ENCODE measurements at places on chromosomes 12 and 14. TPM values are rescaled to one million over a fixed set of nuclear protein-coding genes. Genes with fewer than 3 reads are reported as not detected.

DNA sequence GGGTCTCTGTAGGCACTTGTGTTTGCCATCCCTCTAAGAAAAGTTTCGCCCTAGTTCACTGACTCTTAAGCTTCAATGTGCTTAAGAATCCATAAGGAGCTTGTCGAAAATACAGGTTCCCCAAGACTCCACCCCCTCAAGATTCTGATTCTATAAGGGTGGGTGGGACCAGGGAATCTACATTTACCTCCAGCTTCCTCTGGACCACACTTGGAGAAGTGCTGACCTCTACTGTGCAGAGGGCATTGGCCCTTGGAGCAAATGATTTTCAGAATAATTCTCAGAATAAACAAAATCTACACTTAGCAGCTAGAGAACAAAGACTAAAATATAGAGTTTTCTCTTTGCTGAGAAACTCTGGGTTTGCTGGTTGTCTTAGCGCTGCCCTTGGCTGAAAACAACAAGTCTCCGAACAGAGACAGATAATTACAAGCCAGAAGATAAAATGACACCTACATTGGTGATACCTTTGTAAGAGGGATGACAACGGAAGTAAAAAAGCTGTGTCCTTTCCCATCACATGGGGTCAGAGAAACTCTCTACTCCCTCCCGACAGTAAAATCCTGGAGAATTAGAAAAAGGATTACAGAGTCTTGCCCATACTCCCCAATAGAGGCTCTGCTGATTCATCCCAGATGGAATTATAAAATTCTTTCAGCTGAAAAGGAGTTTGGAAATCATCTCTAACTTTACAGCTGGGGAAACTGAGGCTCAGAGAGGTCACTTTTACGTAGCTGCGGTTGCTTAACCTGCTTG is 4.8 kb downstream of the TGFB3 start:
- no peak overlapping the region for H3K27ac ChIP-seq
- H3K36me3 ChIP-seq = no peaks in the 10 kb centered on the region

DNA sequence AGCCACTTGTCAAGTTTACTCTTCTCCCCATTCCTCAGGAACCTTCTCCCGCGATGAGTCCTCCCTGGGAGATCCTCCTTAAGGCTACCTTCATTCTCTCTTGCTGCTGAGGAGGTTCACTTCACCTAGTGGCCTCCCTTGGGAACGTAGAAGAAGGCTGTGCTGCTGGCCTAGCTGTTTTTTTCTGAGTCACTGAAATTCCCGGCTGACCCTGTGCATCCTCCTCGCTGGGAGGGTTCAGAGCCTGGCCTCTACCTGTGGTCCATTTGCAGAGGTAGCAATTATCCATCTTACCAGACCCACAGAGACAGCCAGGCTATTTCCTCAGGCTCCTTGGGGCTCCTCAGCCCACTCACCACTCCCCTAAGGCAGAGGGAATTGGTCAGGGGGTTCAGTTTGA is 4.6 kb downstream of the KRT82 start:
- H3K36me3 ChIP-seq = no peaks in the 10 kb centered on the region
- no peaks in the 10 kb centered on the region for H3K27me3 ChIP-seq
- H3K4me1 ChIP-seq = no peaks in the 10 kb centered on the region
- no peak overlapping the region for H3K4me3 ChIP-seq
- H3K27ac ChIP-seq = no peak overlapping the region
- no peak for DNase-seq

GRCh38 chr14:22131749-22132476 is 457.1 kb downstream of the DAD1 start:
- DNase-seq = no peak
- H3K27me3 ChIP-seq = no peaks in the 10 kb centered on the region
- H3K4me1 ChIP-seq = no peaks in the 10 kb centered on the region

- no peak overlapping the region for H3K4me3 ChIP-seq
- no peak overlapping the region for H3K27ac ChIP-seq
- no peak for DNase-seq
Observed at GRCh38 chr12:101527682-101528081, 52.5 kb downstream of the SPIC start.

- no peak overlapping the region for H3K27ac ChIP-seq
- no peaks in the 10 kb centered on the region for H3K27me3 ChIP-seq
- no peak for DNase-seq
- H3K36me3 ChIP-seq = no peaks in the 10 kb centered on the region
Observed at GRCh38 chr14:54503486-54503885, 6.2 kb upstream of the CGRRF1 start.

DNA sequence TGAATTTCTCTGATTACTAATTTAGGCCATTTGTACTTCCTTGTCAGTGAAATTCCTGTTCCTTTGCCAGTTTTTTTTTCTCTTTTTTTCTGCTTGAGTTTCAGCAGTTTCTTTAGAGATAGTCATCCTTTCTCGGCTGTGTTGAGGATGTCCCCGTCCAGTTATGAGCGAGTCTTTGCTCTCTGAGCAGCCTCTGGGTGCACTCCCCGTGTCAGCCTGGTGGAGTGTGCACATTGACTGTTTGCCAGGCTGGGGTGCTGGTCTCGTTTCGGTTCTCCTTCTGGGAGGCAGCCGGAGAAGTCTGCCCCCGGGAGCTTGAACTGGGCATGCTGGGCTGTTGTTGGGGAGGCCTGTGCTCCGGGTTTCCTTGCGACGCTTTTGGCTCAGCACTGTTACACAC is 3.0 kb downstream of the PACS2 start:
- DNase-seq = no peak
- H3K4me1 ChIP-seq = peaks cover 34% of the 10 kb centered on the region

- H3K4me3 ChIP-seq = no peak overlapping the region
- DNase-seq = no peak
- no peaks in the 10 kb centered on the region for H3K4me1 ChIP-seq
- no peaks in the 10 kb centered on the region for H3K36me3 ChIP-seq
- no peak overlapping the region for H3K27ac ChIP-seq
- no peaks in the 10 kb centered on the region for H3K27me3 ChIP-seq
Observed at GRCh38 chr14:67859169-67859749, 39.7 kb downstream of the RAD51B start.

- no peak overlapping the region for H3K27ac ChIP-seq
- H3K4me1 ChIP-seq = no peaks in the 10 kb centered on the region
- H3K27me3 ChIP-seq = no peaks in the 10 kb centered on the region
- H3K36me3 ChIP-seq = no peaks in the 10 kb centered on the region
- DNase-seq = no peak
Observed at GRCh38 chr12:94987801-94988200, 15.7 kb downstream of the NDUFA12 start.

- H3K36me3 ChIP-seq = no peaks in the 10 kb centered on the region
- H3K4me1 ChIP-seq = no peaks in the 10 kb centered on the region
- H3K27me3 ChIP-seq = no peaks in the 10 kb centered on the region
- H3K27ac ChIP-seq = no peak overlapping the region
- H3K4me3 ChIP-seq = no peak overlapping the region
Observed at GRCh38 chr12:100737168-100737567, 57.4 kb upstream of the ANO4 start.

GRCh38 chr12:121831571-121832245 is 27.0 kb downstream of the HPD start:
- H3K4me3 ChIP-seq = no peak overlapping the region
- no peak overlapping the region for H3K27ac ChIP-seq
- H3K36me3 ChIP-seq = peaks cover 20% of the 10 kb centered on the region
- no peaks in the 10 kb centered on the region for H3K27me3 ChIP-seq
- DNase-seq = no peak

DNA sequence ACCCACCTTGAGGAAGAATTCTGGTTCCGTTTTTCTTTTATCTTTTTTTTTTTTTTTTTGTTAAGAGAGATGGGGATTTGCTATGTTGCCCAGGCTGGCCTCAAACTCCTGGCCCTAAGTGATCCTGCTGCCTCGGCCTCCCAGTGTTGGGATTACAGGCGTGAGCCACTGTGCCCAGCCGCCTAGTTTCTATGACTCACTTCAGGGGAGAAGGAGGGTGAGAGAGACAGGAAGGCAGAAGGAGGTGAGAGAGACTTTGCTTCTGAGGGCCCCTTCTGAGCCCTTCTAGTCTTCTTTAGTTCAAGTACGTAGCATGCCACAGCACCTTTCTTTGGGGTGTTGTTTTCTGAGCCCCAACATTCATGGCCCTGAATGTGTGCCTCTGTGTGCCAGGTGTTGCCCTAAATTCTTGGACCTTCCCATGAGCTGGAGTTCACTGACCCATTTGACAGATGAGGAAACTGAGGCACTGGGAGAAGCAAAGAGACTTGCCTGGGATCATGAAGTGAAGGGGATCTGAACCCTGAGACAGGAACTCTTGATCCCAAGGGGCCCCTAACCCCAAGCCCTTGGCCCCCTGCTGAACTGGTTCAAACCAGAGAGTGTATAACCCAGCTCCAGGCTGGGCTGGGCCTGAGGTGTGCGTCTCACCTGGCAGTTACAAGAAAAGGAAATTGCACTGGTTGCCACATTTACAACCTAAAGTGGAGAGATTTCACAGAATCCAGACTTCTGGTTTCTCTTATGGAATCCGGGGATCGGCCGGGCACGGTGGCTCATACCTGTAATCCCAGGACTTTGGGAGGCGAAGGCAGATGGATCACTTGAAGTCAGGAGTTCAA is 20.8 kb downstream of the SH2B3 start:
- no peak for DNase-seq
- no peaks in the 10 kb centered on the region for H3K36me3 ChIP-seq

GRCh38 chr14:98899441-98899840 is 372.6 kb downstream of the BCL11B start:
- H3K36me3 ChIP-seq = no peaks in the 10 kb centered on the region
- no peak overlapping the region for H3K4me3 ChIP-seq
- H3K4me1 ChIP-seq = no peaks in the 10 kb centered on the region

- no peak overlapping the region for H3K4me3 ChIP-seq
- no peak for DNase-seq
- no peaks in the 10 kb centered on the region for H3K36me3 ChIP-seq
- no peaks in the 10 kb centered on the region for H3K27me3 ChIP-seq
Observed at GRCh38 chr12:108131035-108131434, 1.9 kb downstream of the WSCD2 start.

- H3K27me3 ChIP-seq = no peaks in the 10 kb centered on the region
- no peak for DNase-seq
- no peak overlapping the region for H3K27ac ChIP-seq
Observed at GRCh38 chr12:59626382-59626781, 30.6 kb downstream of the SLC16A7 start.

GRCh38 chr12:32567296-32567674 is 111.8 kb upstream of the DNM1L start:
- peak overlapping the region; percentile 69 for H3K27ac ChIP-seq
- H3K27me3 ChIP-seq = no peaks in the 10 kb centered on the region
- H3K4me3 ChIP-seq = no peak overlapping the region
- no peaks in the 10 kb centered on the region for H3K36me3 ChIP-seq
- H3K4me1 ChIP-seq = no peaks in the 10 kb centered on the region

GRCh38 chr14:50855558-50855957 is 16.3 kb upstream of the ABHD12B start:
- no peaks in the 10 kb centered on the region for H3K36me3 ChIP-seq
- H3K4me1 ChIP-seq = no peaks in the 10 kb centered on the region
- H3K27me3 ChIP-seq = no peaks in the 10 kb centered on the region
- H3K27ac ChIP-seq = no peak overlapping the region

GRCh38 chr12:64457032-64457431 is 5.1 kb downstream of the TBK1 start:
- no peak overlapping the region for H3K27ac ChIP-seq
- peaks cover 31% of the 10 kb centered on the region for H3K4me1 ChIP-seq
- H3K4me3 ChIP-seq = no peak overlapping the region

GRCh38 chr14:100304825-100305323 is 1.4 kb downstream of the SLC25A29 start:
- peak overlapping the region; percentile 65 for H3K4me3 ChIP-seq
- no peaks in the 10 kb centered on the region for H3K27me3 ChIP-seq
- H3K36me3 ChIP-seq = no peaks in the 10 kb centered on the region
- peak overlapping the region; percentile 97 for H3K27ac ChIP-seq

GRCh38 chr12:47014474-47014873 is 64.9 kb upstream of the PCED1B start:
- H3K27me3 ChIP-seq = no peaks in the 10 kb centered on the region
- no peak for DNase-seq
- no peaks in the 10 kb centered on the region for H3K36me3 ChIP-seq
- no peaks in the 10 kb centered on the region for H3K4me1 ChIP-seq
- H3K4me3 ChIP-seq = no peak overlapping the region

DNA sequence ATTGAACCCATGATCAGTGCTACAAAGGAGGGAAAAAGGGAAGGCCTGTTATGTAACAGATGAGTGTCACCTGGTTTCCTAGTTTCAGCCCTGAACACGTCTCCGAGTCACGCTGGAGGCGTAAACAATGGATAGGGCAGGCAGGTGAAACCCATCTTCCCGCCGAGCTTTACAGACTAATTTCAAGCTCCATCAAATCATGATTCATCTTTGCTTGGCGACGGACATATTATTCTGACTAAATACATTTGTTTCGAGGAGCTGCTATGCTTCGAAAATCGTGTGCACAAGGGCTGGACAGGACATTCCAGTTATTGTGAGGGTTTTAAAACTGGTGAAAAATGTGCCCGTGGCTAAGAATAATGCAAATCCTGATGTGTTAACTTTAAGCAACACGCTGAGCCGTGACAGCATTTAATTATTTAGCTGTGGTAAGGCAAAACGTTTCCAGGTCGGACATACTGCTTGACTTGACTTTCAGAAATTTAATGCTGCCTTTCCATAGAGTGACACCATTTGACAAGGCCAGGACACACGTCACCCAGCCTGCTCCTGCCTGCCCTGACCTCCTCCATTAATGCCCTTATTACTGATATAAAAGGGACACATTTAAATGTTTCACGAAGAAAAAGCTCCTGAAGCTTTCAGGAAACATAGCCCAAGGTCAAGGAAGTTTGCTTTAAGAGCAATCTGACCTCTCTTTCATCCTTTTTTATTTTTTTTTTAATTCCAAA is 1203.5 kb upstream of the TMEM132C start:
- H3K4me1 ChIP-seq = no peaks in the 10 kb centered on the region
- H3K27me3 ChIP-seq = no peaks in the 10 kb centered on the region
- DNase-seq = no peak
- no peaks in the 10 kb centered on the region for H3K36me3 ChIP-seq
- H3K4me3 ChIP-seq = no peak overlapping the region

DNA sequence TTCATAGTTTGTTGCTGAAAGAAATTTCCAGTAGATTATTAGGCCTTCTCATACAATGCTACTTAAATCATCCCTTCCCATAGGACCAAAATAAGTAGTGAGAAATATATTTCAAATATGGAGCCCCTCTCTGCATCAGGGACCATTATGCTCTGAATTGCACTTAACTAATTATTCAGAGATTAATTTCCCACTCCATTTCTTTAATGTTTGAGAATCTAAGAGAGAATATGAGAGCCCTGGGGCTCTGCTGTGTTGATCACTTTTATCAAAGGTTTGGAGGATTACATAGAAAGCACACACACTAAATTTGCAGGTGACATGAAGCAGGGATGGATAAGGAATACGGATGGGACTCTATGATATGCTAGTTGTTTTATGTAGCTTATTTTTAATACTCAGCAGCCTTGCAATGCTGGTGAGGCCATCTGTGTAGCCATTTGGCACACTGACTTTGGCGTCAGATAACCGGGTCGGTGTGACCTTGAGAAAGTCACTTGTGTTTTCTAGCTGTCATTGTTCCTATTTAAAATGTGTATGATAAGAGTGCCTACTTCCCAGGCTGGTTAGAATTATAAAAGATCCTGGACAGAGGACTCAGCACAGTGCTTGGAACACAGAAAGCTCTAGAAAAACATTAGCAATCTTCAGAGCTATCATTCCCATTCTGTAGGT is 49.9 kb upstream of the FBXO21 start:
- H3K36me3 ChIP-seq = no peaks in the 10 kb centered on the region
- DNase-seq = no peak
- H3K4me1 ChIP-seq = no peaks in the 10 kb centered on the region

SSTR1 gene
- total RNA-seq = 1.1 TPM

ACRBP gene
- total RNA-seq = 1.8 TPM

TSPAN19 gene
- 0.22 TPM for total RNA-seq

GARIN6 gene
- total RNA-seq = not detected

JAG2 gene
- total RNA-seq = 13.3 TPM

TSHR gene
- not detected for total RNA-seq

MMP14 gene
- total RNA-seq = 155 TPM

EML1 gene
- 45.0 TPM for total RNA-seq

PLEKHD1 gene
- not detected for total RNA-seq

PMCH gene
- not detected for total RNA-seq

ISM2 gene
- total RNA-seq = not detected

PIWIL1 gene
- not detected for total RNA-seq

Data from tibial nerve (tissue), 4 donors.